ENCODE measurements at places on chromosomes 13 and 19. TPM values are rescaled to one million over a fixed set of nuclear protein-coding genes. Genes with fewer than 3 reads are reported as not detected.

- no peak for ATAC-seq
Measured at GRCh38 chr19:30448386-30449077, 76.3 kb downstream of the ZNF536 start.

The MUC16 gene
- total RNA-seq, result 0.19 TPM

The CLIP3 gene
- total RNA-seq, result 16.3 TPM

GRCh38 chr13:24038405-24038804 is 122.1 kb upstream of the SPATA13 start:
- no peak for ATAC-seq

The SIGLEC14 gene
- not detected for total RNA-seq

DNA sequence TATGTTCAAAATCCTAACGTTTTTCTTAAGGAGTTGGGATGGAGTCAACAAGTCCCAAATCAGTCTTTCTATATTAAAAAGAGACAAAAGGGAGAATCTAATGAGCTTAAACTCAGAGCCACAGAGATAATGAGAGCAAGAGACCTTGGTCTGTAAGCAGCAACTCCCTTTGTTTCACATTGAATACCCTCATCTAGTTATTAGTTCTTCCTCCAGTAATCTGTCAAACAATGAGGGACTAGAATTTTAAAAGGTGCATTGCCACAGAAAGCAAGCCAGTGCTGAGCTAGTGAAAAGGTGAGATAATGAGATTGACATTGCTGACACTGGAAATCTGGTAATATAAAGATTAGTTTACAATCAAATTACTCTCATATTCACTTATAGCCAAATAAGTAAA is 718.6 kb downstream of the DACH1 start:
- ATAC-seq, result no peak

The ZNF541 gene
- total RNA-seq, result 0.04 TPM

- no peak for ATAC-seq
Measured at GRCh38 chr13:111365149-111366005, 44.9 kb downstream of the TEX29 start.

The CELF5 gene
- 32.0 TPM for total RNA-seq

DNA sequence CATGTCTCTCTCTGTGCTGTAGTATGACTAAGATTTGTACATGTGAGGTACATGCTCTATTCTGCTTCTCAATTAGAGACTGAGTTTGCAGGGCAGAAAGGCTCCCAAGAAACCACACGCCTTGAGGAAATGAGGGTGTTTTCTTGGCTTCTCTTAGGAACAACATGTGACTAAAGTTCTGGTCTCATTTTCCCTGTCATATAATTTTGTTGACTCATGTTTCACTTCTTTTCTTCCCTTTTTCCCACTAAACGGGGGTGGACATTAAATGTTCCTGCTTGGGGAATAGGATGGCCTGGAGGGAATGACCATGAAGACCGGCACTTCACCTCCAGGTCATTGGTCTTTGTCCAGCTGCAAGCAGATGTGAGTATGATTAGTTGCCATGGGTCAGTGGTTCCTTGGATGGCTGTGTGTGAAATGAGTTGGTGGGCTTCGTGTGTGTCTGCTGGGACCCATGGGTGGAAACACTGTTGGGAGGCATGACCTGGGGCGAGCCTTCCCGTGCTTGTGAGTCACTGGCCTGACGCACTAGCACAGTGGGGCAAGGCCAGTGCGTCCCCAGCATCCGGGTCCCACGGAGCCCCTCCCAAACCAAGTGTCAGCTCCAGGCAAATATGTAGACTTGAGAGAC is 56.6 kb downstream of the COL4A1 start:
- ATAC-seq, result peak; percentile 84

GRCh38 chr13:27171244-27171826 is at the start of gene USP12:
TSS of gene USP12 (minus strand) at chr13:27171811. CDS start at chr13:27171639, 172 bp downstream.
- peak; percentile 39 for ATAC-seq

GRCh38 chr13:67100730-67101129 is 129.4 kb downstream of the PCDH9 start:
- ATAC-seq, result no peak

DNA sequence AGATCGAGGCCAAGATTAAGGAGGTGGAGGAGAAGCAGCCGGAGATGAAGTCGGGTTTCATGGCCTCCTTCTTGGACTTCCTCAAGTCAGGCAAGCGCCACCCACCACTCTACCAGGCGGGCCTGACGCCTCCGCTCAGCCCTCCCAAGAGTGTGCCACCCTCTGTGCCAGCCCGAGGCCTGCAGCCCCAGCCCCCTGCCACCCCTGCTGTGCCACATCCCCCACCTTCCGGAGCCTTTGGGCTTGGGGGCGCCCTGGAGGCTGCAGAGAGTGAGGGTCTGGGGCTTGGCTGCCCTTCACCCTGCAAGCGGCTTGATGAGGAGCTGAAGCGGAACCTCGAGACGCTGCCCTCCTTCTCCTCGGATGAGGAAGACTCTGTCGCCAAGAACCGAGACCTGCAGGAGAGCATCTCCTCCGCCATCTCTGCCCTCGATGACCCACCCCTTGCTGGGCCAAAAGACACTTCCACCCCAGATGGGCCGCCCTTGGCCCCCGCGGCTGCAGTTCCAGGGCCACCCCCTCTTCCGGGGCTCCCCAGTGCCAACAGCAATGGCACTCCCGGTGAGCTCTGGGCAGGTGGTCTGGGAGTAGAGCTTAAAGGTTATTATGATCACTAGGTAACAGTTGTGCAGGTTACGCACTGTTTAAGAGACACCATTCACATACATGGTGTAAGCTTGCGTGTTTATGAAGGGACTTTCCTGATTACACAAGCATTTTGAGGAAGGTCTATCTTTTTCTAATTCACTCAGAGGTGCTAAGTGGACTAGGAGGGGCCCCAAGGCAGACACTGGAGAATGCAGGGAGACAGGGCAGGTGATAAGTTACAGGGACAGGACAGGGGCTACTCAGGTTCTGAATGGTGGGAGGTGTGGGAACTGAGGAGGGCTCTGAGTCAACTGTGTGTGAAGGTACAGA is 8.7 kb downstream of the PRR12 start:
- no peak for ATAC-seq

The GNA15 gene
- not detected for total RNA-seq

DNA sequence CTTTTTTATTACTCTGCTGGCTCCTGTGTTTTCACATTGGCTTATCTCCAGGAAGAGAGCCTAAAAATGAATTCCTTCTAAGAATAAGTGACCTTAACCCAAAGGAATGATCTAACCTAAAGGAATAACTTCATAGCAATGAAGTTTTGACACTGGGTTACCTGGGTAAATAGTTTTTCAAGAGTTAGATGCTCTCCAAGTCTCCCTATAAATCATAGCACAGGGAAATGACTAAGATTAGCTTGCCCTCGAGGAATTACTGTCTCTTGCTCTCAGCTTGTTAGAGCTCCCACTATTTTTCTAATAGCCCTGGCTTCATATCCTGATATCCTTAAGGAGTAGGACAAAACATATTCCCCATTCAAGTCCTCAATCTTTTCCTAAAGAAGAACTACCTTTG is 66.3 kb downstream of the SPRY2 start:
- no peak for ATAC-seq

The ZNF626 gene
- 0.45 TPM for total RNA-seq

GRCh38 chr19:29529646-29530539 is 4.1 kb downstream of the VSTM2B start:
- ATAC-seq, result no peak

GRCh38 chr19:49497047-49497788 is 984 bp downstream of the RPS11 start:
- no peak for ATAC-seq

- ATAC-seq, result no peak
Measured at GRCh38 chr13:30770929-30771328, 35.6 kb downstream of the ALOX5AP start.

- ATAC-seq, result no peak
Measured at GRCh38 chr19:46631481-46631880, 4.5 kb downstream of the GNG8 start.

The F10 gene
- total RNA-seq, result 0.14 TPM

The SYNGR4 gene
- not detected for total RNA-seq

- ATAC-seq, result peak; percentile 47
Measured at GRCh38 chr19:58575183-58576041, 2.3 kb upstream of the MZF1 start.

GRCh38 chr19:44653343-44653742 is 9.6 kb downstream of the PVR start:
- ATAC-seq, result no peak

The PEAK3 gene
- total RNA-seq, result 0.58 TPM

GRCh38 chr13:21344662-21345176 is 114.4 kb downstream of the ZDHHC20 start:
- ATAC-seq, result no peak

The RFPL4AL1 gene
- total RNA-seq, result not detected

DNA sequence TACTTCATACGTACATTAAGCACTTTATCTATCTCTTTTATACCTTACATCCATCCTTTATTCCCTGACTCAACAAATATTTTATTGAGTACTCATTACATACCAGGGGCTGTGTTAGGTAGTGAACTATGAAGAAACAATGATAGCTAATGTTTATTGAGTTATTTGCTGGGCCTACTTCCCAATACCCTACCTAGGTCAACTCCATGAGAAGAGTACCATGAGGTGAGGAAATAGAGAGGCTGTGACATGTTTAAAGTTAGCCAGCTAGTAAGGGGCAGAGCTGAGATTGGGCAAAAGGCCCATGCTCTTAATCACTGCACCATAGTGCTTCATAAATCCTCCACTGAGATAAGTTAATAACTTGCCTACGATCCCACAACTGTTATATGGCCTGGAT is 79.9 kb downstream of the FREM2 start:
- no peak for ATAC-seq

The ZNF345 gene
- 8.0 TPM for total RNA-seq

The ERICH6B gene
- total RNA-seq, result 3.0 TPM

DNA sequence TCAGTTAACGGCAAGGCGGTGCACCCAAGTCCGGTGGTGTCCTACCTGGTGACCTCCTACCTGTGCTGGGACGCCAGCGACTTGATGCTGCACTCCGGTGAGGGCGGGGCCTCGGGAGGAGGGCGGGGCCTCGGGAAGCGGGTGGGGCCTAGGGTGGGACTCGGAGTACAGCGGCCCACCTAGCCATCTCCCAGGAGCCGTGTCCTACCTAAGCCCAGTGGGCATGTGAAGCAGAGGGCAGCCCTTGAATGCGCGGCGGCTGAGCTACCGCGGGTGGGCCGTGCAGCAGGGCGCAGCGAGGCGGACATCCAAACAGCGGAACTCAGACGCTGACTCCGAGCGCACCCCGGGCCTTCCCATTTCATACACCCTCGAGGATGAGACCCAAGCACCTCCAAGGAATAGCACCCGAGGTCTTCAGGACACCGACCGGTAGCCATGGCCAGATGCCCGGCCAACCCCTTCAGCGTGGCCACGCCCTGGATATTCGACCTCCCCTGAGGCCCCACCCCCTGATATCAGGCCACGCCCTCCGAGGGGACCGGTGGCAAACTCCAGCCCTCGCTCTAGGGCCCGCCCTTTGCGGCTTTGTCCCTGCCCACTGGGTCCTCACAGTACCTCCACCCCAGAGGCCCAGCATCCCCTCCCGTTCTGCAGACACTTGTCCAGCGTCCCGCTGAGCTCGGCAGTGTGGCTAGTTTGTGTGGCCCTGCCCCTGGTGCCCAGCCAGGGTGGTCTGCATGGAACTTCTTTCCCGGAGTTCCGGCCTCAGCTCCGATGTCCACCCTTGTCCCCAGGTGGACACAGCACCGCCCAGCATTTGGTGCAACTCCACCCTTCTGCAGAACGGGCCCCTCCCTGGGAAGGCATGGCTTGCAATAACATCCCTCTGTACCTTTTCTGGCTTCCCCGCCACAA is 5.4 kb downstream of the KLK1 start:
- peak; percentile 78 for ATAC-seq

GRCh38 chr13:59119475-59119874 is 1044.3 kb downstream of the DIAPH3 start:
- ATAC-seq, result no peak

The PCDH9 gene
- total RNA-seq, result 203 TPM

The ZNF628 gene
- total RNA-seq, result 1.0 TPM

DNA sequence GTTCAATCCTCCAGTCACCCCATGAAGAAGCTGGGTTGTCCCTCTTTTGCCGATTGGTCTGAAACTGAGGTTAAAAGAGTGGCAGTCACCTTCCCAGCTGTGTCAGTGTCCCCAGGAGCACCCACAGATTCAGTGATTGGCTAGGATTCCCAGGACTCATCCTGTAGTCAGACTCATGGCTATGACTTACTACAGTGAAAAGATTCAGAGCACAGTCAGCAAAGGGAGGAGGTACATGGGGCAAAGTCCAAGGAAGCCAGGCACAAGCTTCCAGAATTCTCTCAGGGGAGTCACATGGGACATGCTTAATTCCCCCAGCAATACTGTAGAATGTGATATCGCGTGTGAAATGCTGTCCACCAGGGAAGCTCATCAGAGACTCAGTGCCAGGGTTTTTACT is 14.2 kb downstream of the ZNF473 start:
- ATAC-seq, result no peak

The ZNF835 gene
- 0.19 TPM for total RNA-seq

- no peak for ATAC-seq
Measured at GRCh38 chr13:111482806-111483620, 162.6 kb downstream of the TEX29 start.

The FLT1 gene
- total RNA-seq, result 0.53 TPM

- ATAC-seq, result no peak
Measured at GRCh38 chr13:25689539-25689938, 317.8 kb downstream of the ATP8A2 start.

DNA sequence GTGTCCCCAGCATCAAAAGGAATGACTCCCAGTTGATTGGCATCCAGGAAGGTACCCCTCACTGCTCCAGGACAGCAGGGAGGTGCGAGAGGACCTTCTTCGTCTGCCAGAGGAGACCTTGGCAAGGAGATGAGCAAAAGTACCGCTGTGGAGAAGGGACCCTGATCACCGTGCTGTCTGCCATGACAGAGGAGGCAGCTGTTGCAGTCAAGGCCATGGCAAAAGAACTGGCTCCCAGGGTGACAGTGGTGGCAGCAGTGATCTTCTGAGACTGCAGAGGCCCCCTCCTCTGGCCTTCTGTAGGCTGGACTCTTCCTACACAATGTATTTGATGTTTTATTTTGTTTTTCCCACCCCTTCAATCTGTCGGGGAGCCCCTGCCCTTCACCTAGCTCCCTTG is 32.0 kb downstream of the NKPD1 start:
- no peak for ATAC-seq

The S1PR2 gene
- 10.0 TPM for total RNA-seq

DNA sequence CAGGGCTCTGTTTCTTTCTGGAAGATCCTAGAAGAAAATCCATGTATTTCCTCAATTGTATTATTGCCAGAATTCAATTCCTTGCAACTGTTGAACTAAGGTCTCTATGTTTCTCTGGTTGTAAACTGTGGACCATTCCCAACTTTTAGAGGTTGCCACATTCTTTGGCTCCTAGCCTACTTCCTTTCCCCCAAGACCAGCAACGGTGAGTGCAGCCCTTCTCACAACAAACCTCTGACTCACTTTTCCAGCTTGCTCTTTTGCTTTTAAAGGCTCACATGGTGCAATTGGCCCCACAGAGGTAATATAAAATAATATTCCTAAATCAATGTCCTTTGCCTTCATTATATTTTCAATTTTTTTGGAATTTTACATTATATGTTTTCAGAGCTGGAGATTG is 371.3 kb downstream of the SLITRK5 start:
- no peak for ATAC-seq

GRCh38 chr13:97308735-97309429 is 86.7 kb downstream of the MBNL2 start:
- ATAC-seq, result no peak

The FFAR1 gene
- total RNA-seq, result not detected

- ATAC-seq, result no peak
Measured at GRCh38 chr13:72261732-72262131, 394.7 kb upstream of the DACH1 start.

The ZFP82 gene
- 13.7 TPM for total RNA-seq

- peak; percentile 9 for ATAC-seq
Measured at GRCh38 chr13:113759525-113760137, 605 bp downstream of the TMEM255B start.

Measured in motor neuron (in vitro differentiated cells).